ENCODE measurements at places on chromosomes 6 and 20.

- no peak for DNase-seq
Observed at GRCh38 chr6:116382587-116382986, 11.8 kb downstream of the DSE start.

- DNase-seq, result no peak
Observed at GRCh38 chr20:16942756-16943155, 194.6 kb downstream of the OTOR start.

DNA sequence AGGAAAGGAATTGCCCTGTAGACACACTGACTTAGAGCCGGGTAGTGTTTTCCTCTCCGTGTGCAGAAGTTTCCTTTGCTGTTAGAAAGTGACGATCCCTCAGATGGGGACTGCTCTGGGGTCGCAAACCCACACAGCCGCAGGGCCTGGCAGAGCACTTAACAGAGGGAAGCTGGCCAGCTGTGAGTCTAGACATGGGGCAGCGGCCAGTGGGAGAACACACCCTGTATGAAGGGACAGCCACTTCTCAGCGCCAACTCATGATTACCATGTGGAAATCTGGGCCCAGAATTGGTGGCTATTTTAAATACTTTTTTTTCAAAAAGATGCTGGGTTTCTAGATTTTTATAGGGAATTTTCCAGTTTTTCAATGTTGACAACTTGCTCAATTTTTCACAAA is 39.4 kb downstream of the SLC9A8 start:
- no peak for DNase-seq

DNA sequence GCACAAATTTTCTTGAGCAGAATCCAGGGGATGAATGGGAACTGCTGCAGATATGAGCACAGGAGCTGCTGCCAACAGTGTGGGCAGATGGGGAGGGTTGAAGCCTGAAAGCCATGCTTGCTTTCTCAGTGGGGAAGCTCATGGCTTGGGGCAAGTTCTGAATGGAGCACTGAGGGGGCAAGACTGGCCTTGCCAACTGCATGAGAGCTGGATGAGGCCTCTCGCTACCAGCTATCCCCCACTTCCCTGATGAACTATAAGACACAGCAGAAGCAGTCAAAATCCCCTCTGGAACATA is 28.3 kb downstream of the TREM1 start:
- DNase-seq, result no peak

DNA sequence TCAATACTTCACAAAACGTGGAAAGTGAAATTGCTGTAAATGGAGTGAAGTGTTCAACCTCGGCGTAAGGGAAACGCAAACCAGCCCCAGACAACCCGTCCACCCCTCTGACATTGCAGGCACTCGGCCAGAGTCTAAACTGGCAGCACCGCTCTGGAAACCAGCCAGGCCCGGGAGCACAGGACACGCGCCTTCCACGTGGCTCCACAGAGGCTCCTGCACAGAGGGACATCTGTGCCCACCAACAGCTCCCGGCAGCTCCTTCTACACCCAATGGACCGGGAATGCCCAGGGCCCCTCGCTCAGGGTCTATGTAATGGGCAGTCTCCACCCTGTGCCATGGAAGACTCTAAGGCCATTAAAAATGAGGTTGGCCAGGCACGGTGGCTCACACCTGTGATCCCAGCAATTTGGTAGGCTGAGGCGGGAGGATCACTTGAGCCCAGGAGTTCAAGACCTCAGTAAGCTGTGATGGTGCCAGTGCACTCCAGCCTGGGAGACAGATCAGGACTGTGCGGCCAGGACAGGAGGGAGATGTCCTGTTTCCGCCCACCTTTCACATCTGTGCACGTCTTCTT is 3.4 kb upstream of the HELZ2 start:
- no peak for DNase-seq

DNA sequence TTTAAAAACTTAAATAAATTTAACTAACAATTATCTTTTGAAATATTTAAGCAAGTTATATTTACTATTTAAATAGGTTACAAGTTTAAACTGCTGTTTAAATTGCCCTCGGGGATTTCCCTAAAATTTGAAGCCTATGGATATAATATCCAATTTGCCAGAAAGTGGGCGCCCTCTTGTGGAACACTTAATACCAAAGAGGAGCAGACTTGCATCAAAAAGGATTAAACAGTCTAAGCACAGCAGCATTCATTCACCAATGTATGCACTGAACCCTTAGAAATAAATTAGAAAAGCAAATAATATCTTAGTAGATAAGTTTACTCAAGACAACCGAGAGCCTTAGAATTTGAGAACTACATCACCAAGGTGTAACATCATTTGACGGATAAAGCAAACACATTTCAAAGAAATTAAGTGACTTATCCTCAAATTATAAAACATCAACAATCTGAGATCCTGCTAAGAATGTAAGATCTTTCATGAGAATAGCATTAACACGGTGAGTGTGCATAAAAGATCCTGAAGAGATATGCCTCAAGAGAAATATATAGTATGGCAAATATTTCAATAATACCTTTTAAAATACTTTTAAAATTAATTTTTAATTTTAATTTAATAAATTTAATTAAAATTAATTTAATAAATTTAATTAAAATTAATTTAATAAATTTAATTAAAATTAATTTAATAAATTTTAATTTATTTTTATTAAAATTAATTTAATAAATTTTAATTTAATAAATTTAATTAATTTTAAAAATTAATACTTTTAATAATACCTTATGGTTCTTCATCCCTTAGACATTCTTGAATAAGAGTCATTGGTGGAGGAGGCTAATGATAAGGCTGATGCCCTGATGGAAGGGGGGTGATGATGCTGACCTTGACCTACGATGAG is 11.5 kb upstream of the MEP1A start:
- DNase-seq, result peak; percentile 43

DNA sequence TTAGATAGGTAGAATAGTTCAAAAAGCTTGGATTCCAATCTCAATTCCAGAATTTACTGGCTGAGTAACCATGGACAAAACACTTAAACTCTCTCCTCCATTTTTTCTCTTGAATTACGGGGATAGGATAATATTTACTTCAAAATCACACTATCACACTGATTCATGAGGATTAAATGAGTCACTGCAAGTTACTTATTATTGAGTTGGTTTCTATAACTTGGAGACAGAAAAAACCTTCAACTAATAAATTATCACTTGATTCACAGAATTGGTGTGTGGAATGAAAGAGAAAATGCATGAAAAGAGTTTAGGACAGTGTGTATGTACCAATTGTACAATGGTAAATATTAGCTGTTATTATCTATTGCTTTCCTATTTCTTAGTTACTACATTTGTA is 585.2 kb downstream of the PHF3 start:
- DNase-seq, result no peak

- no peak for DNase-seq
Observed at GRCh38 chr6:15989397-15989796, 139.5 kb upstream of the MYLIP start.

GRCh38 chr6:30741063-30741779 is 1.3 kb downstream of the FLOT1 start:
- no peak for DNase-seq

- no peak for DNase-seq
Observed at GRCh38 chr20:2507875-2508630, 662 bp downstream of the ZNF343 start.

GRCh38 chr6:551405-551804 is 105.5 kb downstream of the HUS1B start:
- peak; percentile 13 for DNase-seq

- DNase-seq, result no peak
Observed at GRCh38 chr6:85368631-85369030, 81.3 kb upstream of the NT5E start.

DNA sequence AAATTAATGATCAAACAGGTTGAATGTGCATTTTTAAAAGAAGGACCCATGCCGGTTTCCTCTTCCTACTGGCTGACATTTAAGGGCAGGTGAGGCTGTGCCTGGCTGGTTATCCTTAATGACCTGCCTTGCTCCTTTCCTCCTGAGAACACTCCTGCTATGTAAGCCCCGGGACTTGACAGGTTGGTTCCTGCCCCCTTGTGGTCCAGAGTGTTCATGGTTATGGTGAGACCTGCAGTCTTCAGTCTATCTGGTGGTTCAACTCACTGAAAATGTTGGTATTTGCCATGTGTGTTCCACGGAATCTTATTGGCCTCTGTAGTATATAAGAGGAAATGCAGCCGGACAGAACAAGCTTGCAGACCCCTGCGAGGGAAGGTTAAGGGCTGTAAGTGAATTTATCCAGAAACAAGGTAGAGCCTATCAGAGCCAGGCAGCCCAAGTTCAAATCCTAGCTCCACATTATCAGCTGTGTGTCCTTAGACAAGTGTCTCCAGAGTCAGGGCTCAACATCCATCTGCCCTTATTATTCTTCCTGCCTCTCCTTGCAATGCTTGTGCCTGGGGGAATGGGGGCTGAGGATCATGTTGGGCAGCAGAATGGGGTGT is 5.2 kb upstream of the BPIFA3 start:
- DNase-seq, result peak; percentile 13

DNA sequence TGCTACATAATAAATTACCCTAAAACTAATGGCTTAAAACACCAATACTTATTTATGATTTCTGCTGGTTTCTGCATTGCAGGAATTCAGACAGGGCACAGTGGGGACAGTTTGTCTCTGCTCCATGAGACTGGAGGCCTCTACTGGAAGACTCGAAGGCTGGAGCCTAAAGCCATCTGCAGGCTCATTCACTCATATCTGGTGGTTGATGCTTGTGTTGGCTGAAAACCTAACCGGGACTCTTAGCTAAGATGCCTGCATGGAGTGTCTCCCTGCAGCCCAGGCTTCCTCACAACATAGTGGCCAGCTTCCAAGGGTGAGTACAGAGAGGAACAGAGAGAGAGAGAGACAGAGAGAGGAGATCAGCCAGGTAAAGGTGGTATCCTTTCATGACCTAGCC is 195.5 kb upstream of the FOXA2 start:
- no peak for DNase-seq

DNA sequence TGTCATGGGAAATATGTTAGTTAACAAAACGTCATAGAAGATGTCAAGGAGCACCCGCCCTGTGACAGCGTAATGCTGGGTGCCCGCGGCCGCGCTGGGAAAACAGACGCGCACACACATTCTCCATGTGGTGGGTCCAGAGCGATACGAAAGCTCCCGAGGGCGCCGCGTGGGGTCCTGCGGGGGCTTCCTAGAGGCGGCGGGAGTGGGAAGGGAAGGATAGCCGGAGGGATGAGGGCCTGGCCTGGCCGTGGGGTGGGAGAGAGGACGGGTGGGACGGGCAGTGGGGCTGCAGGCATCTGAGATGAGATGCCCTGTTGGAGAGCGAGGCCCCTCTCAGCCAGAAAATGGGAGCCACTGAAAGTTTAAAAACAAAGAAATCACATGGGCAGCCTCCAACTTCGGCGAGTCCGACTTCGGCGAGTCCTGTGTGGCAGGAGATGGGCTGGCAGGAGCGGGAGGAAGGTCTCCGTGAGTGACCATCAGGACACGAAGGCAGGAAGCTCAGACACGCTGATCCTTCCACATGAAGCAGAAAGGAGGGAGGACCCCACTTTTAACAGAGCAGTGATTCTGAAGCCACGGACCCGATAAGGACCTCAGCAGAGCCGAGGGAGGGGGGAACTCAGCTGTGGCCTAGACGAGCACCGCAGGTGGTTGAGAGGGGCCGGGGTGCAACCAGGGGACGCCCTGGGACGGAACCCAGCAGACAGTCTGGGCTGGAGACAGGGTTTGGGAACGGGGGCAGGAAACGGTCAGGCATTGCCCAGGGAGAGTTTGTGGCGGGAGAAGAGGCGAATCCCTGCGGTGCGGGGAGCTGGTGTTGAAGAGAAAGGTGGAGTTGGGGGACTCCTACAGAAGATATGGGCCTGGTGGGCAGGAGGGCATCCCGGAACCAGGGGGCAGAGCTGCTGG is 114.1 kb upstream of the FRMD1 start:
- DNase-seq, result no peak

DNA sequence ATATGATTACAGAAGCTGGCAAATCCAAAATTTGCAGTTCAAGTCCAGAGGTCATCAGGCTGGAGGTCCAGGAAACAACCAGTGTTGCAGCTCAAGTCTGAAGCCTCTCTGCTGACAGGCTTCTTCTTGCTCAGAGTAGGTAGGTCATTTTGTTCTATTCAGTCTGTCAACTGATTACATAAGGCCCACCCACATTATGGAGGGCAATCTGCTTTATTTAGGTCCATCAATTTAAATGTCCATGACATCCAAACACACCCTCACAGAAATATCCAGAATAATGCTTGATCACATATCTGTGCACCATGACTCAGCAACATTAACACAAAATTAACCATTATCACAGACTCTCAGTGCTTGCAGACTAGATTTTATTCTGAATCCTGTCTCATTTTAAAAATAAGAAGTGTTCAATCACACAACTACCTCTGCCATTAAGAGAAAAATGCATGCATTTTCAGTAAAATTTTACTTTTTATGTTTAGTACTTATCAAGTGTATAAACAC is 759.2 kb upstream of the ADGRB3 start:
- no peak for DNase-seq

DNA sequence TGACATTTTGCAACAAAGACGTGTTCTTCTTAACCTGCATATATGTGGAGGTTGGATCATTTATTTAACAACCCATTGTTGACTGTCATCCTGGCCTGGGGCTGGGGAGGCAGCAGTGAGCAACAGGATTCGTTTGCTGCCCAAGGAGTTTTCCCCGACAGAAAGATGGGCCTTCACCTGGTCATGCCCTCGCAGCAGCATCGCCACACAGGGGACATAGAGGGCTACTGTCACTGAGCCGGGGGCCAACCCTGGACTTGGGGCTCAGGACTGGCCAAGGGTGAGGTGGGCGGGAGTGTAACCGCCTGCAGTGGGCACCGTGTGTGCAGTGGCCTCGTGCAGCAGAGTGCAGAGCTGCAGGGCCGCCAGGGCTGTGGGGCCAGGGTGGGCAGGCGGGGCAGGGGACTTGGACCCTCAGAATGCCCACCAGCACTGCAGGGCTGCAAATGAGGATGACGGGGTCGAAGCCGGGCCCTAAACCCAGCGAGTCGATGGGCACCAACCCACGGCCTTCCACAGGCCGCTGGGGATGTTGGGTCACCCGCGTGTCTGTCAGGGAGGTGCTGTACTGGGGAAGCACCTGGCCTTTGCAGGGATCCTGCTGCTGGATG is 11.8 kb downstream of the DUSP22 start:
- no peak for DNase-seq

- DNase-seq, result no peak
Observed at GRCh38 chr6:163761481-163761880, 347.0 kb downstream of the QKI start.

- DNase-seq, result no peak
Observed at GRCh38 chr6:149854532-149854931, 9.6 kb downstream of the LRP11 start.

DNA sequence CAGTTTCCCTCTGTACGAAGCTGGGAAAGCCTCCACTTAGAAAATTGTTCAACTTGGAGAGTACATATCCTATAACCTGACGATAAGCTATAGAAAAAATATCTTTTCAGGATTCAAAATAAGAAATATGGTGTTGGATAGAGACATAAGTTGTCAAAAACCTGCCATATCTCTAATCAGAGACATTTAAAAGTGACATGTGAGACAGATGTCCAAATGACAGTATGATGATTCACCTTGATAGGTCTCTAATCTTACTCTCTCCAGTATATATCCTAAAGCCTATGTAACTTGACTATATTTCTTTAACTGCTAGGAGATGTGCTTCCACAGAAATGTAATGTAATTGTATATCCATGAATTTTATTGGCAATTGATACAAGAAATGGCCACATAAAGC is 932.4 kb upstream of the MAN1A1 start:
- no peak for DNase-seq

All from stromal cell of bone marrow (primary cell).